ENCODE measurements at places on chromosomes 5 and 9. TPM values are rescaled to one million over a fixed set of nuclear protein-coding genes. Genes with fewer than 3 reads are reported as not detected.

- no peak for DNase-seq
Measured at GRCh38 chr5:79513308-79513703, 628 bp downstream of the HOMER1 start.

DNA sequence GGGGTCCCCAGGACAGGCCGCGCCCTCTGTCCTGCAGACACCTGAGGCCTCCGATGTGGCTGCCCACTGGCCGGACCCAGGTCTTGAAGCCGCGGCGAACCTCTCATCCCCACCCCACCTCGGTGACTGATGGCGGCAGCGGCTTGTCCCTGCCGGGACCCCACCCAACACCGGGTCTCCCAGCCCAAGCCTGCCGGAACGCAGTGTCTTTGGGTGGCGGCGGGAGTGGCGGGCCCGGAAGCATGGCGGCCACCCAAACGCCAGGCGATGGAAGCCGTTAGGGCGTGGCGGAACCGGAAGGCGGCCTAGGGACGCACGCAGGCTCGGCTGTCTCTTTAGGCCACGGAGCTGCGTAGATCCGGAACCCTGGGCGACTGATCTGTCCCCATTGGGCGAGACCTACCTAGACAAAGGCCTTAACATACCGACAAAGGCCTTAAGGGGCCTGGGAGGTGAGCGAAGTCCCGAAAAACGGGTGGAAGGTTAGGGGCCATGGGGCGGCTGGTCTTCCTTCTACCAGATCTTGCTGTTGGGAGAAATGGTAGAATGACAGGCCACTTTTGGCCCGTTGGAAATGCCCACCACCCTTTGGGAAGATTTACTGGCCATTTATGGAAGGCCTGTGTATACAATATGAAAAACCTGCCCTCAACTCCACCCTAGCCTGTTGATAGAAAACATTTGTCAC is 94.6 kb upstream of the SMC2 start:
- peak; percentile 18 for DNase-seq

- no peak for DNase-seq
Measured at GRCh38 chr9:81318571-81318970, 370.8 kb downstream of the TLE1 start.

GRCh38 chr9:131304676-131305355 is 15.3 kb downstream of the PLPP7 start:
- DNase-seq = no peak

GRCh38 chr9:75891771-75892215 is 1.3 kb downstream of the PCSK5 start:
- peak; percentile 33 for DNase-seq

DNA sequence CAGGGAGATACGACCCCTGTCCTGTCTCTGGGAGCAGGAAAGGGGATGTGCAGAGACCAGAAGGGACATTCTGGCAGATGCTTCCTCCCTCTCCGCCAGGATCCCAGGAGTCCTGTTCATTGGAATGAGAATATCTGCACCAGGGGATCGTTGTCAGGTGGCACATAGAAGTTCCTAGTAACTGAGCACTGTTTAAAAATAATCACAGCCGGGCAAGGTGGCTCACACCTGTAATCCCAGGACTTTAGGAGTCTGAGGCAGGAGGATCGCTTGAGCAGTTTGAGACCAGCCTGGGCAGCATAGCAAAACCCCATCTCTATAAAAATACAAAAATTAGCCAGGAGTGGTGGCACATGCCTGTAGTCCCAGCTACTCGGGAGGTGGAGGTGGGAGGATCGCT is 12.3 kb downstream of the SARDH start:
- DNase-seq = no peak

- DNase-seq = no peak
Measured at GRCh38 chr9:97577051-97577450, 56.1 kb downstream of the TSTD2 start.

DNA sequence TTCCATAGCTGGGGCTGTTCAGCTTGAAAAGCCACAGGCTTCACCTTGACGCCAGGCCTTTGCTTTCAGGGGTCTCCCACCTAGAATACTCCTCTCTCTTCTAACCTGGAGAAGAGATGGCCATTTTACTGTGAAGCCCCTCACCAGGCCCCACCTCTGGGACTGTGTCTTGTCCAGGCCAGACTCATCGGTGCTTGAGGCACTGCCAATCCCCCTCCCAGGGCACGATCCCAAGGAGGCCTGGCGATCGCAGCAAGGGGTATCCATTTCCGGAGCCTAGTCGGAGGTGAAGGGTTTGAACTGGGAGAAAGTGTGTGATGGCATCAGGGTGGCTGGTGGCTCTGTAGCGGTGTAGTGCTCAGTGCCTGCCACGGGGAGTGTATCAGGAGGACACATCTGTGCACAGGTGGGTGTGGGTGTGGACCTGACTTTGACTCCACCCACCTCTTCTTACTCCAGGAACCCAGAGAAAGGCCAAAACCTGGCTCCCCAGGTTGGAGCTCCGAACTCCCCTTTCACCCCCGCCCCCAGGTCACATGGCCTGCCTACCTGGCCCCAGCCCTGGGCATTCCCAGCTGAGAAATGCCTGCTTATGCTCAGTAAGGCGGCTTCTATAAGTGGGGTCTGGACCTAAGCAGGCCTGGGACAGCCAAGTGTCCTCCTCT is 27.4 kb upstream of the ENHO start:
- DNase-seq = no peak

The SPRY4 gene
- total RNA-seq = 8.3 TPM

The PTGER4 gene
- total RNA-seq = 6.6 TPM

GRCh38 chr9:105206496-105206820 is 38.0 kb upstream of the SLC44A1 start:
- no peak for DNase-seq

DNA sequence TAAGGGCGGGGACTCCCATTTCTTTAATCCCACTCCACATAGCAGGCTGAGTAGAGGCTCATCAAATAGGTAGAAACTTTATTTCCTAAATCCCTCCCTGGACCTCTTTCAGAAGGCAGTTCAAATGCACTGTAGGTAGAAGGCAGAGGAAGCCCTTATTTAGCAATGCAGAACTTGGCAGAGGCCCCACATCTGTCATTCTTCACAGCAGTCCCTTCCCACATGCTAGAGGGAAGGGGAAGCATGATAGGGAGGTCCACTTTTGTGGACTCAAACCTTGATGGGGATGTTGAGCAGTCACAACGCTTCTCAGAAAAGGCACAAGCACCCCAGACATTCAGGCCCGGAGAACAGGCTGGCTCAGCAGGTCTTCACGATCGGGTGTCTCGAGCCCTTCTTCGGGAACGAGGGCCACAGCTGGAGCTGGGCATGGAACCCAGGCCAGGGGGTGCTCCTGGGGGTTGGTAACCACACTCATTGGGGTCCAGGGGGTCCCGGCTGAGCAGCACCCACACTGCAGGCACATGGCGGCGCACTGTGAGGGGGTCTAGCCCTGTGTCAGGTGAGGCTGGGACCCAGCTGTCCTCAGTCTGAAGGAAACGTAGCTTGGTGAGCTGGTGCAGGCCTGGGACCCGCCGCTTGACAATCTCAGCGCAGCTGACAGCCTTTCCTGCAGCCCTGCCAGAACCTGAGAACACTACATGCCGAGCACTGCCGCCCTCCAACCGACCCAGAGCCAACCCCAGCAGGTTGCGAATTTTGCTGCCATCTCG is 1.3 kb downstream of the RPP25L start:
- DNase-seq = peak; percentile 54

GRCh38 chr9:109317311-109317978 is 3.4 kb downstream of the EPB41L4B start:
- DNase-seq = no peak
